Activated CD4-positive, alpha-beta memory T cell treated with anti-CD3 and anti-CD28 coated beads for 36 hours (primary cell): ENCODE measurements at places on chromosomes 5 and 9.
A peak's percentile ranks its signal among the peaks of the same experiment; 100 is the strongest.

GRCh38 chr5:80031109-80031508, 4.0 kb upstream of the THBS4 start:
- DNase-seq: no peak

DNA sequence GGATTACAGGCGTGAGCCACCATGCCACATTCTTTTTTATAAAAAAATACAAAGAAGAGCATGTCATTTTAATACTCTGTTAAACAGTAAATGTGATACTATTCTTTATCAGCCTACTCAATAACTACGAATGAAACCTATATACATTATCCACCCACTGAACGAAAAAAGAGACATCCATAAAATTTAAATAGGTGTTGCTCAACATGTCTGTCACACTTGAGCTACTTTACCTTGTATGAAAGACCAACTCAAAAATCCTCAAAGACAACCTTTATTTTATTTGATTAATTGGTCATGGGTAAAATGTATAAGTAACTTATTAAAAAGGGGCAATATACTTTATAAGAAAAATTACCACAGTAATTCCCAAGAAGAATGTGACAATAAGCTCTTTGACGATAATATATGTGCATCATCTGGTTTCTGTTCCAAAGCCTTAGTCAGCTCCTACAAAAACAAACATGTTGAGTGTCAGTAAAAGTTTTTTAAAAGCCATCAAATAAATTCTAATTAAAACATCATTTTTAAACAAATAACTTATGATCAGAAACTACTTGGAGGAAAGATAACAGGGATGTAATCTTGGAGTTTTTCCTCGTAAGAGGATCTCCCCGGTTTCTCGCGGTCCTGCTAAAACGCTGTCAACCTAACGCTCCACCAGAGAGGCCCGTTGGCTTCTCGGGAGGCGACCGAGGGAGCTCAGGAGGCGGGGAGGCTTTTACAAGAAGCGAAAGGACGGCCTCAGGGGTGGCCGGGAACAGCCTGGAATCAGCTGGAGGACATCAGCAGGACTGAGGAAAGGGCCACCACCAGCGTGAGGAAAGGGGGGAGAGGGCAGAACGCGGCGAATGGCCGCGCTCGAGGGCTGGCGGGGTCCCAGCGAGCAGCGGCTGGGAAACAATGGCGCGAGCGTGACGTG, 13.5 kb upstream of the ANKRD18B start:
- peak; percentile 58 for DNase-seq

DNA sequence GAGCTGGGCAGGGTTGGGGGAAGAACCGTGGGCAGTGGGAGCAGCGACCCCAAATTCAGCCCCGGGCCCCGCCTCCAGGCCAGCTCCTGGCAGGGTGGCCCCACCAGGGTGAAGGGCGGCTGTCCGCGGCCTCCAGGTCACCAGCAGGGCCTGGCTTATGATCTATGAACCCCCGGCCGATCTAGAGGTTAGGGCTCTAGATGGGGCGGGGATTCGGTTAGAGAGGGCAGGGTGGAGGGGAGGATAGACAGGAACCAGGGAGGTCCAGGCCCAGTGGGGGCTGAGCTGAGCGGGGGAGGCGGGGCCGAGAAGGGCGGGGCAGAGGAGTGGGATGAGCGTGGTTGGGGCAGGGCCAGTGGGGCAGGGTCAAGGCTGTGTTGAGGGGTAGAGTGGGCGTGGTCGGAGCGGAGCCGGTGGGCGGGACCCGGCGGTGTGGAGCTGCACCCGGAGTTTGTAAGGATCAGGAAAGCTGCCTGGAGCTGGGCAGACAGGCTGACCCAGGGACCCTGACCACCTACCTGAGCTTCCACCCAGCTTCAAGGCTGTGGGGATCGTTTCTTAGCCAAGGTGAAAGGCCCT, 29.3 kb upstream of the OBP2B start:
- DNase-seq: peak; percentile 45

- no peak for DNase-seq
Measured at GRCh38 chr5:168612996-168613395, 33.8 kb upstream of the PANK3 start.

- DNase-seq: no peak
Measured at GRCh38 chr5:141694479-141694878, 12.4 kb upstream of the ARAP3 start.

GRCh38 chr5:158406884-158407823, 548.2 kb upstream of the CLINT1 start:
- no peak for DNase-seq

GRCh38 chr9:2023532-2023931, 8.4 kb downstream of the SMARCA2 start:
- peak; percentile 53 for DNase-seq

DNA sequence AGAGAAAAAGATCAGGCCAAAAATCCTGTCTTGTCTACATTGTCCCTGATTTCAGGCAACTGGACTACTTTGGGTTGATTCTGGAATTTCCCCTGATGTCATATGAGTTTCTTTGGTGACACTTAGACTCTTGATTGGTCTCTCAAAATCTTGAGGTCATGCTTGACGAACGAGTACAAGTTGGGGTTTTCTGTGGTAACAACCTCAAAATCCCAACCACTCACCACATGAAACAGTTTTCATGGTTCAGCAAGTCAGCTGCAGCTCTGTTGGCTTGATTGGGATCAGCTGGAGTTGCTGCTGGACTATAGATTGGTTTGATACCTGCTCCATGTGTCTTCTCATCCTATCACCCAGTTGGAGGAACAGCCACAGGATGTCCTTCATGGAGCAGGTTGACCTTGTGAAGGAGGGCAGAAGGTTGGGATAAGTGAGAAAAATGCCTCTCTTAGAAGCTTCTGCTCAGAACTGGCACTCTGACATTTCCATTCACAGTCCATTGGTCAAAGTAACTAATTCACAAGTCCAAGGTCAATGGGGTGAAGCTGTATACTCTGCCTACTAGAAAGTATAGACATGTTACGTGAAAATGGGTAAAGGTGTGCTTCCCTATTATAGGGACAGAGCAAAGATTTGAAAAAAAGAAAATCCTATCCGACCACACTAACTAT, 284.5 kb downstream of the SH3GL2 start:
- DNase-seq: no peak

GRCh38 chr5:135076051-135076491, 42.0 kb upstream of the PITX1 start:
- DNase-seq: no peak

- DNase-seq: no peak
Measured at GRCh38 chr9:136511670-136512592, 29.1 kb upstream of the SEC16A start.

DNA sequence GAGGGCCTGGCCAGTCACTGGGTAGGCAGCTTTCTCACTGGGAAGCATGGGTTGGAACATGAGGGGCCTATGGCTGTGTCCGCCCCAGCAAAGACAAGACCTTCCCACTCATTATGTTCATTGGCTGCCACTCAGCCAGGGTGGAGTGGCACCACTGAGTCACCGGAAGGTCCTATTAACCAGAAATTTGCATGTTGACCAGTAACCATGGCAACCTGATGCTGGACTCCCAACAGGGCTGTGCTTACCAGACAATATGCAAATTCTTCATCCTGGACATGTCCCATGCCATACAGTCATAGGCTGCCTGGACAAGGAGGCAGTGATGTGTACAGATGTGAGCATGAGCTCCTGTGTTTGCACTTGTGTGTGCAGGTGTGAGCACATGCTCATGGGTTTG, 66.7 kb downstream of the PSD2 start:
- DNase-seq: no peak

- DNase-seq: no peak
Measured at GRCh38 chr5:157915638-157916037, 56.7 kb upstream of the CLINT1 start.

DNA sequence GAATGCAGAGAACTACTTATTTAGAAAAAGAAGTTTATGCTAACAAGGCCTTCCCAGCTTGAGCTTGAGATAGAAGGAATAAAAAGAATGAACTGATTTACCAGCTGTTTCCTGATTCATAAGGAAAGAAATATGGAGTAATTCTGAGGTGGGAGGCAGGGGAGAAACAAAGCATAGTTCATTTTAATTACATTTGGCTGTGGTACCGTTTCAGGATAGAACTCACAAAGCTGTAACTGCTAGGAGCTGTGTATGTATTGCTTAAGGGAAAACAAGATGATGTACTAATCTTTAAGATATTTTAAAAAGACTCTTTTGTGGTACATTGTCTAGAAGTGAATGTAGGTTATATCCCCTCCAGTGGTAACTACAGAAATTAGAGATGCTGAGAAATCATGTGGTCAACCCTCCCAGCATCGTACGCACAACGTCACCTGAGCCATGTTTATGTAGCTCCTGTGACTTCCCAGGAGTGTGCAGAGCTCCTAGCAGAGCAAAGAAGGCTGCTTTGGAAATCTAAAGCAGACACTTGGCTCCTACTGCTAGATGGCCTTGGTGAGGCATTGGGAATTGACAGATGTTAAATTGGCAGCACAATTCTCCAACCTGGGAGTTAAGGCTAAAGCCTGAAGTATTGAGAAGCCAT, 208.3 kb upstream of the VLDLR start:
- DNase-seq: no peak

DNA sequence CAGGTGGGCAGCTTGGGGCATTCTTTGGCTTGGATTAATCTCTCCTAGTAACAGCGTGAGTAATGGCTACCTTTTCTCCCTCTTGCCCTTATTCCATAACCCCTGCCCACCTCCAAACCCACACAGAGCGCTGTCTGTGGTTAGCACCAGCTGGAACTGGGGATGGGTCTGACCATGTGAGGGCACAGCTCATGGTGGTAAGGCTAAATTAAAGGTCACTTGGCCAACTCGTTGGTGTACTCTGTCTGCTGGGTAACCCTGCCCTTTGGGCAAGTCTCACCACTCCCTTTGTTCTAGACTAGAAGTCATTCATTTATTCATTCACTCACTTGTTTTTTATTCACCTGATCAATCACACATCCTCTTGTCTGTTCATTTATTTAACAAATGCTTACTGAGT, 27.8 kb downstream of the PPARGC1B start:
- DNase-seq: no peak

- no peak for DNase-seq
Measured at GRCh38 chr5:37683072-37683471, 156.8 kb downstream of the GDNF start.

DNA sequence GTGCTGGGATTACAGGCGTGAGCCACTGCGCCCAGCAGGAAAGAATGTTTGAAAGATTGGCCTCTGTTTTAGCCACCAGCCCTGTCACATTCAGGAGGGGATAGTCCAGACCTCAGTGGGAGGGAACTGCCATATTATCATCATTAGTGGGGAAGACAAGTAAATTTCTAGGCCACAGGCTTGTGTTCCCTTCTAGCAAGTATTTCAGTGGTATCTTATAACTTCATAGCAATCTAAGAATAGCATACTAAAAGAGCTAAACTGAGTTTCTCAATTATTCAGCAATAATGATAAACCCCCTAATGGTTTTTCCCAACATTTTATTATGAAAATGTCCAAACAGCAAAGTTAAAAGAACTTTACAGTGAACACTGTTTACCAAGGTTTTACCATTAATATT, 30.0 kb downstream of the SLC25A51 start:
- DNase-seq: no peak

GRCh38 chr5:133635051-133635450, 22.7 kb upstream of the FSTL4 start:
- DNase-seq: no peak

GRCh38 chr9:128887914-128888350, 6.0 kb downstream of the LRRC8A start:
- no peak for DNase-seq

- DNase-seq: peak; percentile 84
Measured at GRCh38 chr9:36136272-36136893, at the start of gene GLIPR2. Gene GLIPR2 (plus strand): TSS chr9:36136733. CDS start chr9:36136779, 46 bp downstream.

- no peak for DNase-seq
Measured at GRCh38 chr5:102539996-102540728, 41.4 kb upstream of the SLCO6A1 start.

- no peak for DNase-seq
Measured at GRCh38 chr5:107551088-107551487, 119.6 kb downstream of the EFNA5 start.
